Activated CD8-positive, alpha-beta memory T cell treated with anti-CD3 and anti-CD28 coated beads for 1 hour (primary cell): ENCODE measurements at places on chromosomes 4 and X.

DNA sequence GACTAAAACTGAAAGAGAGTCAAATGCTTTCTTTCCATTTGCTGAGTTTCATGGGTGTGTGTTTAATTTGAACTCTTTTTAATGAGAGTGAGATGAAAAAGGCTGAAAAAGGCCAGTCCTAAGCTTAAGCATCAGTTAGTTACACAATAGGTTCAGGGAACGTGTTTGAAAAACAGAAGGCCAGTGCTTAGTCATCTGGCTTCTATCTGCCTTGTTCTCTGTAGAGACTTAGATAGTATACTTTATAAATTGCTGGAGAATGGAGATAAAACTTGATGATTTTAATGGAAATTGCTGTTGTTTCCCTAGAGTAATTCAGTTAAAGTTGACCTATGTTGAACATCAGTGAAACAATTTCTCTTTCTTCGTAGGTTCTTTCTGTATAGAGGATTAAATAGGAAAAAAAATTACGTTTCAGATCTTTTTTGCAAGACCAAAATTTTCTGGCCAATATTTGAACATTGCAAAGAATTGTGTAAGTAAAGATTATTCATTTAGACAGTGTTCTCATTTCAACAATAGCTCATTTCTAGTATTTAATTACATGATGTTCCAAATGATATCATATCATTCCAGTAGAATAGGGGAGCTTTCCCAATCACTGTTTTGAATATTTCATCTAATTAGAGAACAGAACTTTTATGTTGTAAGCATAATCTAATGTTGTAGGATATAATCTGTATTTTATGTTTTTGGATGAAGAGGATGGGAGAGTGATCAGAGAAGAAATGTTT, 1088.8 kb downstream of the ADGRL3 start:
- no peak for DNase-seq

GRCh38 chr4:85946821-85947220, 413.0 kb downstream of the MAPK10 start:
- no peak for DNase-seq

GRCh38 chrX:13287816-13288215, 32.0 kb downstream of the ATXN3L start:
- no peak for DNase-seq

- DNase-seq = no peak
Measured at GRCh38 chr4:162770761-162771490, 395.8 kb downstream of the NAF1 start.

- no peak for DNase-seq
Measured at GRCh38 chr4:172819353-172819752, 349.3 kb upstream of the GALNT7 start.

DNA sequence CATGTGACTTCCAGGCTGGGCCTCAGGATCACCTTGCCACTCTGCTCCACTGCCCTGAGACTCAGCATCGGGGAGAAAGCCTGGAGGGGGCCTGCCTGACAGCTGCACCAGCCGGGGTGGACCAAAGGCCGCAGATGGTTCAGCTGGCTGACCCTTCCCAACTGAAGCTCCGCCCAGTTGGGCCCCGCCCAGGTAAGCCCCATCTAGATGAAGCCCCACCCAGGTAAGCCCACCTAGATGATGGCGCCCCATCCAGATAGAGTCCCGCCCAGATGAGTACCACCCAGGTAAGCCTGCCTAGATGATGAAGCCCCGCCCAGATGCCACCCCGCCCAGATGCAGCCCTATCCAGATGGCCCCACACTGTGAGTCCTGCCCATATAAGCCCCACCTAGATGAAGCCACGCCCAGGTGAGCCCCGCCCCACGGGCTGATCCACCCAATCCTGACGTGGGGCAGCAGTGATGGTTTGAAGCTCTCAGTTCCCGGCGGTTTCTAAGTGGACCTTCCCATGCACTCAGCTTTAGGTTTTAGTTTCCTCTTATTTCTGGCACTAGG, 10.0 kb downstream of the ZFYVE28 start:
- no peak for DNase-seq

DNA sequence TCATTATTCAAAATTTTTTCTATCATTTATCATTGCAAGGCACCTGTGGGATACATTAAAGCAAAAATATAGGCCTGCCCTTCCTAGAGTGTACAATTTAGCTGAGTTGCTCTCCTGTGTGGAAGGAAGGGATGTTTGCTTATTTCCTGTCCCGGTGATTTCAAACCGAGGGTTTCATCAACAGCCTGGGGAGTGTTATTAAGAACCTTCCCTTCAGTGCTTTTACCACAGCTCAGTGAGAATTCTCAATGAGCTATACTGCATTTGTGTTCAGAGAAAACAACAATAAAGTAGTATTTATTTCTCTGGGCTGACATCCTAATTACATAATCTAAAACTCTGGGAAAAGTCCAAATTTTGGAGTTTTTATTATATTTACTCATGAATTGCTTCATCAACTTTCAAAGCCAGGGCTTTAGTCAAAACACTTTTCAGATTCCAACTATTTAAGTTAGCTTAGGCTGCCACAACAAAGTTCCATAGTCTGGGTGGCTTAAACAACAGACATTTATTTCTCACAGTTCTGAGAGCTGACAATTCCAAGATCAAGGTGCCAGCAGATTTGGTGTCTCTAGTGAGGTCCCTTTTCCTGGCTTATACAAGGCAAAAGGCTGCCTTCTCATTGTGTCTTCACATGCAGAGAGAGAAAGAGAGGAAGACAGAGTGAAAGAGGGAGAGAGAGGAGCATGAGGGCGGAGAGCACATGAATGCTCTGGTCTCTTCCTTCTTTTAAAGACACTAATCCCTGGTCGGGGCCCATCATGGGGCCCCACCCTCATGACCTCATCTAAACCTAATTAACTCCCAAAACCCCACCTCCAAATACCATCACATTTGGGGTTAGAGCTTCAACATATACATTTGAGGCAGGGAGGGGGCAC, 62.6 kb downstream of the MMRN1 start:
- DNase-seq = no peak

GRCh38 chr4:126850286-126850685, 782.5 kb upstream of the INTU start:
- no peak for DNase-seq

DNA sequence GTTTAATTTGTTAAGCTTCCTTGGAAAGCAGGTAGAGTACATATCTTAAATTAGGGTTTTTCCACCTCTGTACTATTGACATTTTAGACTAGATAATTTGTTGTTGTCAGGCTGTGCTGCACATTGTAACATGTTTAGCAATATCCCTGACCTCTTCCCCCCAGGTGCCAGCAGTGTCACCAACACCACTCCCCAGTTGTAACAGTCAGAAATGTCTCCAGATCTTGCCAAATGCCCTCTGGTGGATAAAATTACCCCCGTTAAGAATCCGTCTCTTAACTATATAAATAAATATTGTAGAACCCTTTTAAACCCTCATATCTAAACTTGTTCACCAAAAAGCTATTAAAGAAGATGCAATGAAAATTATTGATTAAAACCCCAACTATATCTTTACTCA, 161.5 kb downstream of the ARHGAP6 start:
- DNase-seq = no peak

- DNase-seq = no peak
Measured at GRCh38 chrX:113522814-113523213, 682.2 kb upstream of the AMOT start.
